NCI-H1436 treated with DMSO at 0.1 percent for 48 hours (cell line): ENCODE measurements at places on chromosomes 1 and 21.

DNA sequence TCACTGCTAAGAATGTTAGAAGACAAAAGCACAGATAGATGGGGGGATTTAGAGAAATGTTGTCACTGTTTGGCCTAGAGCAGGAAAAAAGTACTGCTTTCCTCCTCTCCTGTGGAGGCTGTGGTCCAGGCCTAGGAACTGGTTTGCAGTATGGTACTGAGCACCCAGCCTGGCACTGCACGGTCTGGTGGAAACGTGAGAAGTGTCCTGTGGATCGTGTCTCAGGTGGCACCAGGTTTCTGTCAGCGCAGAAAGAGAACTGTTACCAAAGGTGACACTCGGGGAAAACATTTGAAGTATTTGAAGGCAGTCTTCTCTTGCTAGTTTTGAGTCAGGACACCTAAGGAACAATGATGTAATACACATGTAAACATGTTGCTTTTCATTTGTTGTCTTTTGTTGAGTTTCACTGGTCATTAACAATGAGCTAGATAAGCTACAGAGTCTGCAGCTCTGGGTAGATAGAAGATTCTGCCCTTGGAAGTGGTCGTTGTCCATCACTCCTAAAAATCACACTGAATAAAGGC, 63.0 kb downstream of the B3GALNT2 start:
- no peak for DNase-seq

GRCh38 chr1:71834601-71835441, 447.5 kb downstream of the NEGR1 start:
- no peak for DNase-seq

- no peak for DNase-seq
Observed at GRCh38 chr1:230224101-230224960, 157.3 kb downstream of the GALNT2 start.

DNA sequence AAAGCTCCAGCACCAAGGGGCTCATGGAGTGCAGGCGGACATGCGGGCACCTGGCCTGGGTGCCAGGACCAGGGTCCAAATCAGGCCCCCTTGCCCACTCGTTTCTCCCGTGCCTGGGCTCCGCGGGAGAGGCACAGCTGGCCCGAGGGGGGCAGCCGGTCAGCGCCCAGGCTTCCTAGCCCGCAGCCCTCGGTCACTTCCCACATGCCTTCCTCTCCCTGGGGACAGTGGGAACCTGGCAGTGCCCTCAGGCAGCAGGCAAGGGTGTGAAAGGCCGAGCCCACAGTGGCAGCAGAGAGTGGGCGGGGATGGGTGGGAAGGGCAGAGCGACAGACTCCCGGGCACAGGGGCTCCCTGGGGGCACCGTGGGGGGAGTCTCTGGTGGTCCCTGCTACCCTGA, 69.8 kb downstream of the MEGF6 start:
- DNase-seq: no peak

GRCh38 chr1:213371847-213372619, 321.0 kb downstream of the RPS6KC1 start:
- DNase-seq: no peak

- DNase-seq: no peak
Observed at GRCh38 chr1:77582905-77583304, 99.6 kb downstream of the ZZZ3 start.

- DNase-seq: no peak
Observed at GRCh38 chr1:30405081-30405480, 318.3 kb downstream of the MATN1 start.

DNA sequence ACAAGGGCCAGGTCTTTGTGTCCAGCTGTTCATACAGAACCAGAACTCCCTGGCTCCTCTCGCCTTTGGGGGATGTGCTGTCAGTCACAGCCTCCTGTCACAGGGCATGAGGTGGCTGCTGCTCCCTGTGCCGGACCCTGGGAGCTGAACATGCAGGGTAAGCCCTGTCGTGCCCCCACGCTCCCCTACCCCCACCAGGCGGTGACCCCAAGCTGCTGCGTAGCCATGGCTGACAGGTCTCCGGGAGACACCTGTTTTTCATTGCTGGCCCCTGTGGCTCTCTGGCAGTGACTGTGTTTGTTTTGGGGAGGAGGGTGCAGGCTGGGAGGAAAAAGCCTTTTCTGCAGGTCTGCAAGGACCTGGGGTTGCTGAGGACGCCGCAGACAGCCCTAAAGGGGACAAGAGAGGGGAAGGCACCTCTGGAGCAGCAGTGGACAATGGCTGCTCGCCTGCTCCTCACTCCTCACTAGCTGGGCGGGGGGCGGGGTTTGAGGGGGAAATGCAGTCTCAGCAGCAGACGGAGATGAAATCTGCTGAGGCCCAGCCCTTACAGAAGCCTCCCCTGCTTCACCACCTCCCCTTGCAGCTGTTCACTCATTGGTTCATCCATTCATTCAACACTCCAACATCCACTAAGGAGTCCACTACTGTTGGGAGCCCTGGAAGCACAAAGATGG, 81.4 kb downstream of the TRABD2B start:
- no peak for DNase-seq

DNA sequence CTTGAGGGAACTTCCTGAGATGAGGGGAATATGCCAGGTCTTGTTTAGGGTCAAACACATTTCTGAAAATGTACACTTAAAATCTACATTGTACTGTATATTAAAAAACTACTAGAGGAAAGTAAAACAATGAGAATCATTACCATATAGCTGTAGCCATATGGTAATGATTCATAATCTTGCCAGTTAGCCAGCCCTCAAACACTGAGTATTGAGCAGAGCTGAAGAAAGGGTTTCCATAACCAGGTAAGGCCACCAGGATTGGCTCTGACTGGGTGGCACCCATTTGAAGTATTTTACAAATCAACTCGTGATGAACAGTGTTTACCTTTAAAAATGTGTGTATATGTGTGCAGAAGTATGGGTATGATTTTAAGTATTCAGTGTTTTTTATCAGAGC, 226.7 kb downstream of the SLC45A1 start:
- no peak for DNase-seq

GRCh38 chr1:14696761-14697160, 98.3 kb downstream of the KAZN start:
- DNase-seq: no peak

DNA sequence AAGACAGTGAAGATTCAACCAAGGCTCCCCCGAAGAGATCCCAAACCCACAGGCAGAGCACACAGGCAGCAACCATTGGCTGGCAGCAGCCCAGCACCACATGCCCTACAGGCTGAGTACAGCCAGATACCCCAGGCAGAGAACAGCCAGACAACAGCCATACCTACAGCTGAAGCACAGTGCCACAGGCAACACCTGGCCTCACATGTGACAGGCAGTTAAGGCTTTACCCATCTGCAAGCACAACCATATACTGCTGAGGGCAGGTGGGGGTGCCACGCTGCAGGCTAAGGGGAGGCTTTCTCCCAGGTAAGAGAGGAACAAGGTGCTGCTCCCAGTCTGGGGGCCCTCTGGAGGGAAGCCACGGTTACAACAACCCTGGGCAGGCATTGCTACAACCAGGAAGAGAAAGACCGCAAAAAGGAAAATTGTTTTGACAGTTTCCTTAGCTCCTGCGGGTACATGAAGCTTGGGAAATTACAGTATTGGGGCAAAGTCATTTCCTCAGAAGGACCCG, 12.3 kb downstream of the CHIT1 start:
- DNase-seq: no peak

- no peak for DNase-seq
Observed at GRCh38 chr1:228478326-228478725, 8.9 kb upstream of the RNF187 start.

DNA sequence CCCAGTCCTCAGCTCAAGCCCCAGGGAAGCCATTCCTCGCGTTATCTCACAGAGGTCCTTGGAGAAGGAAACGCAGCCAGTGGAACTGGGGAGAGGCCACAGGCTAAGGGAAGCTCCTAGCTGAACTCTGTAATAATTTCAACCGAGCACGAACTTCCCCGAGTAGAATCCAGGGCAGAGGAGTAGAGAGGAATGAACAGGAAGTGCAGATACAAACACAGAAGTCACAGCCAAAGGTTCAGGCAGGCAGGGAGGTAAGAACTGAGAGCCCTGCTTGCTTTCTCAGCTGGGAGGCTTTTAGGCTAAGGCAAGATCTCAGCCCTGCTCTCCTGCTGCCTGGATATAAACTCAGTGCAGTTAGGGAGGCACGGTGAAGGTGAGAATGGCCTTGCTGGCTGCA, 23.7 kb downstream of the WARS2 start:
- DNase-seq: no peak

- DNase-seq: no peak
Observed at GRCh38 chr1:244273845-244274619, 177.7 kb downstream of the ADSS2 start.

DNA sequence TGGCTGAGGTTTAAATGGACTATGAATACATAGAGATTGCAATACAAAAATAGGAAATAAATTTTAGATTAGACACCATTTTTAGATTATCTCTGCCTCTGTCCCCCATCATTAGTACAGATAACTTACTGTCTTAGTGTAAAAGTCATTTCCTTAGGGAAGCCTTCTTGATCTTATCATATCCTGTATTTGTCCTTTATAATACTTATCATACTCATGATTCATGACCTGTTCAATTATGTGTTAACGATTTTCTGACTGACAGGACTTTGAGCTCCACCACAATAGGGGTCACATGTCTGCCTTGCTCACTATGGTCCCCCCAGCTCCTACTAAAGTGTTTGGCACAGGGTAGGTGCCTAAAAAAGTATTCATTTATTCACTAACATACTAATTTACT, 14.6 kb downstream of the TEX38 start:
- no peak for DNase-seq
